ENCODE measurements at places on chromosomes 3 and 15.
A peak's percentile ranks its signal among the peaks of the same experiment; 100 is the strongest.

DNA sequence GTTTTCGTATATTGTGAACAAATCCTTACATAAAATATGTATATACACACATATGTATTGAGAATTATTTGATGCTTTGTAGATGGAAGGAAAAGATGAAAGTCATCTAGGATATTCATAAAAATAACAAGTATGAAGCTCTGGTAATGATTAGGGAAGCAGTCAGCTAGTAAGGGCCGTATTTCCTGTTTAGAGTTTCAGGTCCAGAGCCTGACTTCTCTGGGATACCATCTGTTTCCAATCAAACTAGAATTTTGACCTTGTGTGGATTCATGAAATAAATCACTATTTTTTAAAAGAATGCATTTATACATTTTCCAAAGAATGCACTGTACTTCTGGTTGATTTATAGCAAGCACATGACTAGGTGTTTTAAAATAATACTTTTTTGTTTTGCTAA, 156.1 kb upstream of the CGNL1 start:
- peak; percentile 15 for DNase-seq

- DNase-seq: no peak
These were observed 121.9 kb upstream of the DPH6 start for GRCh38 chr15:35667908-35668307.

DNA sequence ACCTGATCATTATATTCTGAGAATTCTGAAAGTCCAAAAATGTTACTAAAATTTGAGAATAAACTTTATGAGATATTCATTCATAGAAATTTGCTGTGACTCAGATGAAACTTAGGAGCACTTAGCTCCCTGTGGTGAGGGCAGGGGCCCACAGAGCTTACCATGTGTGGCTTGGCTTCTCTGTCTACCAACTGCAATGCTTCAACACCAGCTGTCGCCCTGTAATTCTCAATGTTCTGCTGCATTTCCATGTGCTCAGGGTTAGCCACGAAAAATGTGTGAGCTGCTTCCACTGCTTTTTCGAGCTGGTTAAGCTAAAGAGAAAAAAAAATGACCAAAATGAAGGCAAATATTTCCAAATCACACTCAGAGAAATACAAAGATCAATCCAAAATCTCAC, 125.6 kb downstream of the P3H2 start:
- DNase-seq: no peak

DNA sequence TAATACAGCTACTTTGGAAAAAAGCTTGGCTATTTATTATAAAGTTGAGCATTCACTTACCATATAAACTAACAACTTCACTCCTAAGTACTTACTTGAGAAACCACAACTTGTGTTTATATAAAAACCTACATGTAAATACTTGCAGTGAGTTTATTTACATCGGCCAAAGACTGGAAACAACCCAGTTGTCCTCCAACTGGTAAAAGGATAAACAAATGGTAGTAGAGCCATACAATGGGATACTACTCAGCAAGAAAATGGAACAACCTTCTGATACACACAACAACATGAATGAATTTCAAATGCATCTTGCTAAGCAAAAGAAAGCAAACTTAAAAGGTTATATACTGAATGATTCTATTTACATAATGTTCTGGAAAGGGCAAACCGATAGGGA, 63.7 kb downstream of the SLC7A14 start:
- DNase-seq: no peak

DNA sequence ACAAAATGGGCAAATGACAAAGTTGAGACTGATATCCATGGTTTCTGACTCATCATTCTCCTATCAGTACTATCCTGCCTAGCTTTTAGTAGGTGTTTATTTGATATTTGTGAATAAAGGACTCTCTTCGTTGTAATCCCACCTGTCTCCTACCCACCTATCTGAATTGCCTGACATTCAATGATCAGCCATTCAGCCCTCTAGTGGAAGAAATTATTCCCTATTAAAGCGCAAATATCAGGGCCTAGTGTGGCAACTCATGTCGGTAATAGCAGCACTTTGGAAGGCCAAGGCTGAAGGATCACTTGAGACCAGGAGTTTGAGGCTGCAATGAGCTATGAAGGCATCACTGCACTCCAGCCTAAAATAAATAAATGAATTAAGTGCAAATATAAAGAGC, 195.7 kb upstream of the SETMAR start:
- no peak for DNase-seq

- DNase-seq: no peak
These were observed 62.3 kb upstream of the SNRPA1 start for GRCh38 chr15:101357333-101357732.

DNA sequence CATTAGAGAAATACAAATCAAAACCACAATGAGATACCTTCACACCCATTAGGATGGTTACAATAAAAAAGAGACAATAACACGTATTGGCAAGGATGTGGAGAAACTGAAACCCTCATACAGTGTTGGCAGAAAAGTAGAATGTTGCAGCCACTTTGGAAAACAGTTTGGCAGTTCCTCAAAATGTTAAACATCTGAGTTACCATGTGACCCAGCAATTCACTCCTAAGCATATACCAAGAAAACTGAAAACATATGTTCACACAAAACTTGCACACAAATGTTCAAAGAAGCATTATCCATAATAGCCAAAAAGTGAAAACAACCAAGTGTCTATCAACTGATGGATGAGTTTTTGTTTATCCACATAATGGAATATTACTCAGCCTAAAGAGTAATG, 166.9 kb upstream of the FAM3D start:
- no peak for DNase-seq

GRCh38 chr15:66408254-66408653, 21.5 kb downstream of the MAP2K1 start:
- DNase-seq: no peak

DNA sequence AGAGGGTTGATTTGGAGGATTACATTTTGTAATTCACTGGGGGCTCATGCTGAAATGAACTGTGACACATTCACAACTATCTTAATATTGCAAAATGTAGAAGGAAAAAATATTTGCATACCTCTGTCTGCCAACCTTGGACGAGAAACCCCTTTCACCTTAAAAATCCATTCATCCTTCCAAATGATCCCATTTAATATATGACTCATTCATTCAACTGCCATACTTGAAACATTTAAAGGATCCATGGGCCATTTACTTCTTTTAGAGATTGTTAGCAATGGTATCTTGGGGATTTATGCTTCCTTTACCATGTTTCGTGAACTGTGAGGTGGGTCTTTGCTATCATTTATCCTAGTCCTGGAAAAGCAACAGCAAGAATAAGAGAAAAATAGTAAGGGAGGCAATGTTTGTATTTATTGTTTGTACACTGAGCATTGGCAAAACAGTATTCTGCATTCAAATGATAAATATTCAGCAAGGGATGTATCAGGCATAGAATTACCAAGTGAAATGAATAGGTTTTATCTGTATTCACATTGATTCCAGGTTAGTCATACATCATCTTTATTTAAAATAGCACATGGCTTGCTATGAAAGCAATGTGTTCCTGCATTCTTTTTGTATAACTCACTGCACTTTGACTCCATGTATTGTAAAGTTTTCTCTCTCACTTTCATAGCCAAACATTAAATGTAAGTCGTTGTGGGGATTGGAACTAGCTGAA, 378.1 kb downstream of the NSUN3 start:
- no peak for DNase-seq

DNA sequence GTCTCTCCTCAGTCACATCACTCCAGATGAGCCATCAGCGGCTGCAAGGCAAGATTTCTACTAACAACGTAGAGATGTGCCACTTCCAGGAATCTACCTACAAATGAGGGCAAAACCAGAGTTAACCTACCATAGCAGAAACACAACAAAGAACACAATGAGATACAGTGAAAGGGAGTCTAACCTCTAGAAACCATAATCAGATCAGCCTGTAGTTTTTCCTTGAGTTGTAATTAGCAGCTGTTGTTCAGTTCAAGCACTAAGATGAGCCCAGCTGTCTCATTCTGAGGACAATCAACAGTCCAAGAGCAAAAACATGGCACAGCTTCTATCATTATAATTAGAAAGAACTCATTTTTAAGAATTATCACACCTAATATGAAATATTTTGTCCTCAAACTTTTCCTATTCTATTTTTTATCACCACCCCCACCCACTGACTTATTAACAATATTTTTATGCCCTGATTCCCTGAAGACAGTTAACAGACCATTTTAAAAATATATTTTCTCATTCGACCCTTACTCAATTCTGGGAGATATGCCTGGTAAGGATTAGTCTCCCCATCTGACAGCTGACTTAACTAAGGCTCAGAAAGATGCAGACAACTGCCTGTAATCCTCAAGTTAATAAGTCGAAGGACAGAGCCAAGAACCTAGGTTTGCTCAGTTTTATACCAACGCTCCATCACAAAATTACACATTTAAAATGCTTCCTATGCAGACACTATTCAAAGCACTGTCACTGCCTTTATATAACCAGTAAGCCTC, 50.1 kb downstream of the MAGI1 start:
- DNase-seq: no peak

DNA sequence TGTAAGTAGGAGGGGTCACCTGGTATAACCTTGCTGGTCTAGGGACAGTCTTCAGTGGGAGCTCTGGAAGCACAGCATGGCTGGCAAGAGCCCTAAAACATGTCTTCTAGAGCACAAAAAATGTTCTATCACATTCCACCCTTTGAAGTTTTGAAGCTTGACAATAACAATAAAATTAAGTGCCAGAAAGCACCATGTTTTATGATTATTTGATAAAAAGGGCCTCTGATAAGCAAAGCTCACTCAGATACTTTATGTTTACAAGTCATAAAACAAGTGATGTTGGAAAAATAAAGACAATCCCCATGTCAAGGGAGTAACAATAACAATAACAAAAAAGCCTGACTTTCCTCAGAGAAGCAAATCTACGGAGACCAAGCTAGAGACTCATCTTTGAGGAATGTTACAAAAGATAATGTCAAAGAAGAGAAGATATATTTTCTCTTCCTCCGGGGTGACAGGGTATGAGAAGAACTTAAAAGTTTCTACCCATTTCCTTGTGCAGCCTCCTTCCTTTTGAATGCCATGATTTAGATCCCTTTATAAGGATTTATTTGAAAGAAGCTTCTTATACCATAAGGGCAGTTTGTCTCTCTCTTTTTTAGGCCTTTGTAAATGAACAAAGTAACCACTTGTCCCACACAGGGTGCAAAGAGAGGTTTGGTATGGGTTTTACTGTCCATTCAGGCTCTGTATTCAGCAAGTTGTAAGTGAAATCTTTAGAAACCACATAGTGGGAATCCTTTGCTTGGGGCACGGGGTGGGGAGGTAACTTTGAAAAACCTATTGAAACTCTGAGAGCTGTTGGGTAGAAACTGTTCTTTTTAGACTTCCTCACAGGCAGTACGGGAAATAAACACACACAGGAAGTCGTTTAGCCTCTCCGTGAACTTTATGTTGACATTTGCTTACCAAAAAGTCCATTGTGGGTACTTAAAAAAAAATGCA, 109.6 kb upstream of the RBMS3 start:
- DNase-seq: no peak

- no peak for DNase-seq
These were observed 50.5 kb downstream of the CHST2 start for GRCh38 chr3:143170074-143170473.

DNA sequence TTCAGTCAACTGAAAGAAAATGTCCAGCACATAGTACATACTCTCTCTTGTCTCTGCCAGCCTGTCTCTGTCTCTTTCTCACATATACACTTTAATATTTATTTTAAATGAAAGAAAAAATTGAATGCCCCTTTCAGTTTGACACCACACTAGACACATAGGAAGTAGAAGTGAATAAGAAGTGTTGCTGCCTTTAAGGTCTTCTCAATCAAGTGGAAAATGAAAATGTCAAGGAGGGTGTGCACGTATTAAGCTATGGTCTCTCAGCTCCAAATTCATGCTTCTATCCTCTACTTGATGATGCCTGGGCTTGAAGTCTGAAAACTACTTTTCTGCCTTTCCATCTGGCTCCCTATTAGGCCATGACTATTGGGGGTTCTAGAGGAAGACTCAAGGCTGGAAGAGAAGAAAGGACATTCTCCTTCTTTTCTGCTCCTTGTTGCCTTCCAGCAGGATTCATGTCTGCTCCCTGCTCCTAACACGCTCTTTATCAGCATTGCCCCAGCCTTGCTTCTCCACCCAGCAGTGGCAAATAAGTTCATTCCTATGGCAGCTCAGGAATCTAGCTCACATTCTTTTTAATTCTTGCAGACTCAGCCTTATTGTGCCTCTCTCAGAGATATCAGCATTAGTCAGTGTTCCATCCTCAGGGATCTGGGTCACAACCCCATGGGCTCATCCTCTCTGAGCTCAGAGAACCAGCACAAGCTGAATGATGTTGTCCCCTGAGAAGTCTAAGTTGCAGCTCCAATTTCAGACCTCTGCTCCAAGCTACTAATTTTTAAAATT, 609.1 kb upstream of the GRM7 start:
- DNase-seq: no peak

GRCh38 chr3:149777414-149778214, 14.7 kb downstream of the ANKUB1 start:
- no peak for DNase-seq

DNA sequence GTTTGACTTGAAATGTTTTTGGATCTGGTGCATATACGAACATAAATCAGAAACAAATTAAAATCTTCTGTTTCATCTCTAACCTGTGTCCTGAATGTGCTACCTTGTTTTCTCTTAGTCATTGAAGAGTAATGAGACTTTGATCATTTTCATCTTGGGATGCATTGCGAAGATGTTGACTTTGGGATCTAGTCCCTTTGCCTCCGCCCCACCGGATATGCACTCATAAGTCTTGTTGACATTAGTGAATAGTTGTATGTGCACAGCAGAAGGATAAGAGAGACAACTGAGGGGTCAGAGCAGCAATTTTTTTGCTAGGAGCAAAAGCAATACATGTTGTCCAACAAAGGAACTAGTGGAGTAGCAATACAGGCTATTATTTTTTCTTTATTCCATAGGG, 35.9 kb upstream of the SPRED1 start:
- no peak for DNase-seq
